Omental fat pad (tissue), 4 donors: ENCODE measurements at places on chromosomes 4 and X. TPM values are rescaled to one million over a fixed set of nuclear protein-coding genes. Genes with fewer than 3 reads are reported as not detected.

The ZCCHC18 gene
- total RNA-seq: 5.0 TPM

DNA sequence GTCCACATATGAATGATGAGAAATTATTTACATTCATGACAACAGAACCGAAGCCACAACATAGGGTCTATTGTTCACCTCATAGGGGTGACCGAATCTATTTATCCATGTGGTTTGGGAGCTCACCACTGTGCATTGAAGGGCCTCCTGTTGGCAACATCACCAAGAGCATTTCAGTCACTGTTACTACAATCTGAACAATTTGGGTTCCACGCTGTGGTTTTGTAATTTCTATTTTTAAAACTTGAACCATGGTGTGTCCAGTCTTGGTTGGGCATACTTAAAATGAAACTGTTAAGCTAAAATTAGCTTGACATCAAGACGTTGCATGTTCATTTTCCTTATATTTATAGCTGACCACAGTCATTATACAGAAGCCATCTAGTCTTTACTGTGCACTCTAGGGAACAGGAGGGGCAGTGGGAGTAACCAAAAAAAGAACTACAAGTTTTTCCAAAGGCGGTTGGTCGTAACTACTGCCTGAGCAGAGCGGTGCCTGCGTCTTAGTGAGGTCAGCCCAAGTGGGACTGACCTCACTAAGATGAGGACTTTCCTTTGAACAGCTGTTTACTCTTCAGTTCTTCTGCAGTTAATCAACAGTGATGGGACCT, 192.1 kb downstream of the SPRY1 start:
- no peak for DNase-seq

DNA sequence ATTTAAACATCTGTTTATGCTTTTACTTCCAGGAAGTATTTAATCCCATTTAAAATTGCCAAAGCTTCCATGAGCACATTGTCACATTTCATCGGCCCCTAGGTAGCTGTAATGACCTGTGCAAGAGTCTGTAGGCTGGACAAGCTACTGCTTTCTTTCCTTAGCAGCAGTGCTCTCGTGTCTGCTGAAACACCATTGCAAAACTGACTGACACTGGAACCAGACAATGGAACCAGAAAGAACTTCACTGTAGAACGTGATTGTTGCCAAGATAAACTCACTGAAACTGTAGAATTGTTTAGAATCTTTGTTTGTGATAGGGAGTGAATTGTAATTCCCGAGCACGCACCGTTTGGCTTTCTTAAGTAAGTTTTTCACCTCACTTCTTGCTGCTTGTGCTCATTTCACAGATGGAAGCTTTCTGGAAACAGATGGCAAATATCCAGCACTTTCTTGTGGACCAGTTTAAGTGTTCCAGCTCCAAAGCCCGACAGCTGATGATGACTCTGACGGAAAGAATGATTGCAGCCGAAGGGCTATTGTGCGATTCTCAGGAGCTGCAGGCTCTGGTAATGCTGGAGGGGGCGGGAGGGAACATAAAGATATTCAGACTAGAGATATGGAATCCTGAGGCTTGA, 36.9 kb downstream of the EVC start:
- DNase-seq: no peak

- no peak for DNase-seq
Measured at GRCh38 chr4:58636381-58636780, 1526.2 kb upstream of the IGFBP7 start.

DNA sequence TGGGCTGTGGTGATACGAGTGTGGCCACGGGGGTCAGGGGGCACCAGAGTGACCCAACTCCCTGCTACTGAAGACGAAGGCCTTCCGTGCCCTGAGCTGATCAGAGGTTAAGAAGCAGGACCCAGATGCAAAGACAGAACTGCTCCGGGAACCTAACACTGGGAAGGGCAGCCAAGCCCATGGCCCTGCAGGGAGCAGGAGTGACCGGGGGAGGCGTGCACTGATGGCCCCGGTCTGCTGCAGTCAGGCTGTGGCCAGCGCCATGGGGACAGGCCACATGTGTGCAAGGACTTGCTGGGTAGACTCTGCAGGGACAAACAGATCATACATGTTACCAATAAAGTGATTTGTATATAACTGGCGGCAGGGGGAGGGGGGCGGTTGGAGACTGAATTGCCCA, 74.6 kb downstream of the ACOX3 start:
- DNase-seq: no peak

DNA sequence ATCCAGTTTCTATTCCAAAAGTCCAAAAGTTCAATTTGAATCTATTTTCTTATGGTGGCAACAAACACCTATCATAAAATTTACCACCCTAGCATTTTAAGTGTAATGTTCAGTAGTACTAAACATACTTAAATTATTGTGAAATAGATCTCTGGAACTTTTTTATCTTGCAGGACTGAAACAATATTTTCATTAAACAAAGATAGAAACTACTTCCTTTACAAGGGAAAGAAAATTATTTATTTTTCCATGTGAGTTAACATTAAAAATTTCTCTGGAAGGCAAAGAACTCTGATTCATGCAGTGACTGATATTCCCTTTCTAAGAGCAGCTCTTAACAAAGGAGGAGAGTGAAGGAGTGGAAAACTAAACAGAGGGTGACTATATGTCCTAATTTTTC, 40.2 kb downstream of the ADH7 start:
- no peak for DNase-seq

- no peak for DNase-seq
Measured at GRCh38 chrX:115400960-115401359, 111.4 kb downstream of the LUZP4 start.

DNA sequence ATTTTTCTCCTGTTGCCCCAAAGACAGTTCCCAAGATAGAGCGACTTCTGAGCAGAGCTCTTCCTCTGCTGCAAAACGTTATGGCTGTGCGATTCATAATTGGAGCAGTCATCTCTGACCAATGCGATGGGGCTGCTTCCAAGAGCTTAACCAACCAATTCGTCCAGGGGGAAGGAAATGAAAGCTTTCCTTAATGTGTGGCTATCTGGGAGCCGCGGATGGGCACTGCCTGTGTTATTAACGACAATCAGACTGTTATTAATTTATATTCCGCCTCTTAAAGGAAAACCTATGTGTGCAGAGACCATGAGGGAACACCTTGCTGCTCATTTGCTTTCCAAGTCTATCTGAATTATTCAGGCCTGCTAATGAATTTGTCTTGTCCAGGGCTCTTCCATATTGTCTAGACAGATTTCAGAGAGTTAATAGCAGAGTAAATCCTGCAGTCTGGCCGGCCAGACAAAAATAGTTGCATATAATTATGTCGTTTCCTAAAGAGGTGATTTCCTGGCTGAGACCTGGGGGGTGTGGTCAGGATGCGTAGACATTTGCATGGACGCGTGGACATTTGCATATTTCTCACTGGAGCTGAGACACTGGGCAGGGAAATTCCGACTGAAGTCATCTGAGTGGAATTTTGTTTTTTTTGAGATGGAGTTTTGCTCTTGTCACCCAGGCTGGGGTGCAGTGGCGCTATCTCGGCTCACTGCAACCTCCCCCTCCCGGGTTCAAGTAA, 135.4 kb downstream of the HMX1 start:
- DNase-seq: no peak

GRCh38 chrX:20514358-20514757, 247.6 kb upstream of the RPS6KA3 start:
- DNase-seq: no peak

- no peak for DNase-seq
Measured at GRCh38 chr4:89152972-89153371, 41.6 kb downstream of the TIGD2 start.

DNA sequence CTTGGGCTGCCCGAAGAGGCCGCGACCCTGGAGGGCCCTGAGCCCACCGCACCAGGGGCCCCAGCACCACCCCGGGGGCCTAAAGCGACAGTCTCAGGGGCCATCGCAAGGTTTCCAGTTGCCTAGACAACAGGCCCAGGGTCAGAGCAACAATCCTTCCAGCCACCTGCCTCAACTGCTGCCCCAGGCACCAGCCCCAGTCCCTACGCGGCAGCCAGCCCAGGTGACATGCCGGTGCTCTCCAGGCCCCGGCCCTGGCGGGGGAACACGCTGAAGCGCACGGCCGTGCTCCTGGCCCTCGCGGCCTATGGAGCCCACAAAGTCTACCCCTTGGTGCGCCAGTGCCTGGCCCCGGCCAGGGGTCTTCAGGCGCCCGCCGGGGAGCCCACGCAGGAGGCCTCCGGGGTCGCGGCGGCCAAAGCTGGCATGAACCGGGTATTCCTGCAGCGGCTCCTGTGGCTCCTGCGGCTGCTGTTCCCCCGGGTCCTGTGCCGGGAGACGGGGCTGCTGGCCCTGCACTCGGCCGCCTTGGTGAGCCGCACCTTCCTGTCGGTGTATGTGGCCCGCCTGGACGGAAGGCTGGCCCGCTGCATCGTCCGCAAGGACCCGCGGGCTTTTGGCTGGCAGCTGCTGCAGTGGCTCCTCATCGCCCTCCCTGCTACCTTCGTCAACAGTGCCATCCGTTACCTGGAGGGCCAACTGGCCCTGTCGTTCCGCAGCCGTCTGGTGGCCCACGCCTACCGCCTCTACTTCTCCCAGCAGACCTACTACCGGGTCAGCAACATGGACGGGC, 579 bp downstream of the ABCD1 start:
- DNase-seq: no peak

DNA sequence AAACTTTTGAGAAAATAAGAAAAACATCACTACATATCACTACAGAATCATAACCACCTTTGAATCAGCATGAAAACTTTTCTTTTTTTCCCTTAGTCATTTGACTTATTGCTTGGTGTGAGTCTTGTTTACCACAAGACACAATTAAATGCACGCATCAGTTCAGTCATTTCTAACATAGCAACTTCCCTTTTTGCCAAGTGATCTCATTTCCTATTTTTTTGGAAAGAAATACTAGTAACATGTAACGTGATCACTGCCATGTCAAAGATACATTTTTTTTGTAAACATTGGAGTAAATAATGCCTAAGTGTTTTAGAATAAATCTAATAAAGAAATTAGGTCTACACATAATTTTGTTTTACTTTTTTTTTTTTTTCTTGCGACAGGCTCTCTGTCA, 5.1 kb upstream of the CXCL8 start:
- DNase-seq: no peak

- no peak for DNase-seq
Measured at GRCh38 chr4:120977435-120977997, 55.0 kb upstream of the PRDM5 start.
